ENCODE measurements at places on chromosomes 6 and 20.

GRCh38 chr6:53375847-53376246 is 27.1 kb upstream of the ELOVL5 start:
- DNase-seq: no peak

- DNase-seq: no peak
Measured at GRCh38 chr6:39195792-39196385, 33.4 kb downstream of the KCNK5 start.

- no peak for DNase-seq
Measured at GRCh38 chr6:167975458-167975857, 22.0 kb upstream of the KIF25 start.

DNA sequence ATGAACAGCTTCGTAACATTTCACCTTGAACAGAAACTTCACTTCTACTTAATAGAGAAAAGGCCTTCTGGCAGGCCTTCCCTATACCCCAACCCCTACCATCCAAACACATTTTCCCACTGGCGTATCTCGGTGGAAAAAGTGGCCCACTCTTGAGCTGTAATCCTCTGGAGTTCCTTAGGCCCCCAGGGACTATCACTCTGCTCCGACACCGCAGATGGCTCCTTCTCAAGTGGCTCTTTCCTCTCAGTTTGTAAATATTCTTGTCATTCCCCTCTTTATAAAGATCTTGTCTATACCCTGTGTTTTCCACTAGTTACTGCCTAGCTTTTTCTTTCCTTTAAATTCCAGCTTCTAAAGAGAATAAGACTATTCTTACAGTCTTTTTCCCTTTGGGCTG is 108.7 kb downstream of the MYB start:
- no peak for DNase-seq

DNA sequence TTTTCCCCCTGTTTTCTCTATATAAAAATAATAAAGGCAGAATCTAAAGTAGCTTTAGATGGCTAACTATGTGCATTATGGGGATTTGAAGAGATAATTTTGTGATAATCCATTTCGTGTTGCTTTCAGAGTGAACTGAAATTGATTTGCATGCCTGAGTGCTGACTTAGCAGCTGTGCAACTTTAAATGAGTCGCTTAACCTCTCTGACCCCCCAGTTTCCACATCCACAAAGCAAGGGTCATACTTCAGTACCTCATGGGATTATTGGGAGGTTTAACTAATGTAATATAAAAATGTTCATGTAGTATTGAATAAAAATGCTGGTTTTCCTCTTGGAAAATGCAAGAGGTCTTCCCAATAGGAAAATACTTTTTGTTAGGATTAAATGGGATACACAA is 63.8 kb upstream of the FABP7 start:
- DNase-seq: no peak
